ENCODE measurements at places on chromosomes 6 and 20. TPM values are rescaled to one million over a fixed set of nuclear protein-coding genes. Genes with fewer than 3 reads are reported as not detected.
A peak's percentile ranks its signal among the peaks of the same experiment; 100 is the strongest.

The SLC22A2 gene
- polyA plus RNA-seq: not detected

The PET117 gene
- polyA plus RNA-seq: 29.9 TPM

The ADAM33 gene
- polyA plus RNA-seq: not detected

The CASS4 gene
- 0.46 TPM for polyA plus RNA-seq

The SLC17A2 gene
- not detected for polyA plus RNA-seq

GRCh38 chr20:10300582-10301446 lies 82.2 kb downstream of the SNAP25 start:
- no peak for DNase-seq

GRCh38 chr20:46400253-46400652 lies 6.2 kb downstream of the ELMO2 start:
- DNase-seq: no peak

GRCh38 chr20:42212391-42212790 lies 594.2 kb upstream of the CHD6 start:
- DNase-seq: no peak

- no peak for DNase-seq
Observed at GRCh38 chr6:129940454-129941195, 77.8 kb upstream of the L3MBTL3 start.

DNA sequence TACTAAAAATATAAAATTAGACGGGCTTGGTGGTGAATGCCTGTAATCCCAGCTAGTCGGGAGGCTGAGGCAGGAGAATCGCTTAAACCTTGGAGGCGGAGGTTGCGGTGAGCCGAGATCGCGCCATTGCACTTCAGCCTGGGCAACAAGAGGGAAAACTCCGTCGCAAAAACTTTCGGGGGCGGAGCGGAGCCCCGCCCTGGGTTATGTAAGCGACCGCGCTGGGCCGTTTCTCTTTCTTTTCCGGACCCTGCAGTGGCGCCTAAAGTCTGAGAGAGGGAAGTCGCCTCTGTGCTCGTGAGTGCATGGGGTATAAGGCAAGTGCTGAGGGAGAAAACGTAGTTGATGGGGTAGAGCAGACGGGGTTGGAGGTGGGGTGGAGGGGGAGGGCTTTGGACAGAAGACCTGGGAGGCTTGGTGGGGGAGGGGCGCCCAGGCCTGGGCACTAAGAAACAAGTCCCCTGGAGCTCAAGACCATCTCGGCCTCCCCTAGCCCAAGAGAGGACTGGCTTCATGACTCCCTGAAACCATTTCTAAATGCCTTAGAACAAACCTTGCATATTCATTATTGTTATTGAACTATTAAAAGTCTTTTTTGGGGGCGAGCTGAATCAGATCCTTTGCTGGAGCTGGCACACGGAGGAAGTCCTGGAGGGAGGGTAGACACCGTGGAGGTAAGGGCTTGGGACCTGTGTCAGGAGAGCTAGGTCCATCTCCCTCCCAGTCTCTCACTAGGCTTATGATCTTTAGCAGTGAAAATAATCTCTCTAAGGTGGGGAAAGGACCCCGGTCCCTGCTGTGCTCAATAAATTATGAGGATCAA lies 2.7 kb upstream of the MICA start:
- DNase-seq: peak; percentile 69

DNA sequence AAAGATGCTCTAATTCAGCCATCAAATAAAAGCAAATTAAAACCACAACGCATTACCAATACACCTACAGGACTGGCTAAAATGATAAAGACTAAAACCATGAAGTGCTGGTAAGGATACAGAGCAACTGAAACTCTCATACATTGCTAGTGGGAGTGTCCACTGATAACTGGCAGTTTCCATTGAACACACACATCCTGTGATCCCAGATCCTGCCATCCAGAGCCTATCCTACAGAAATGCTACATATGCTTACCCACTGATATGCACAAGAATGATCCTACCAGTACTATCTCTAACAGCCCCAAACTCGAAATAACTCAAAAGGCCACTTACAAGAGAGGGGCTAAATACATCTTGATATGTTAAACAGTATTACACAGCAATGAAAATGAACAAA lies 81.0 kb downstream of the FYN start:
- DNase-seq: no peak

DNA sequence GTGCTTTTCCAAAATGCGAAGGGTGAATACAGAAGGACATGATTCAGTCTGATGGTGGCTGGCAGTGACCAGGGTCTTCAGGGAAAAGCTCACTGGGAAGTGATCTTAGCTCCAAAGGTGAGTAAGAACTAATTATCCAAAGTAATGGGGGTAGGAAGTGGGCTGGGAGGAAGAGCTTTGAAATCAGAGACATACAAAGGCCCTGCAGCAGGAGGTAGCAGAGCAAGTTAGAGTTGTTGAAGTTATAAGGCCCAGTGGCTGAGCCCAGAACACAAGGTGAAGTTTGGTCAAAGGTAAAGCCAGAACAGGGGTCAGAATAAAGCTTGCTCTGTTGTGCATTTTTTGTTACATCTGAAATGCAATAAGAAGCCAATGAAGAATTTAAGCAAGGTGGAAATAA lies 81.2 kb downstream of the PLCB1 start:
- no peak for DNase-seq

GRCh38 chr6:131199568-131200272 lies 64.5 kb downstream of the AKAP7 start:
- DNase-seq: peak; percentile 75

GRCh38 chr20:63848003-63848911 lies 13.0 kb upstream of the ABHD16B start:
- DNase-seq: no peak

- no peak for DNase-seq
Observed at GRCh38 chr20:35711588-35712209, 12.5 kb downstream of the ROMO1 start.

GRCh38 chr20:48058611-48059559 lies 273.6 kb upstream of the SULF2 start:
- DNase-seq: no peak

GRCh38 chr6:139109558-139109957 lies 25.3 kb upstream of the HECA start:
- no peak for DNase-seq

DNA sequence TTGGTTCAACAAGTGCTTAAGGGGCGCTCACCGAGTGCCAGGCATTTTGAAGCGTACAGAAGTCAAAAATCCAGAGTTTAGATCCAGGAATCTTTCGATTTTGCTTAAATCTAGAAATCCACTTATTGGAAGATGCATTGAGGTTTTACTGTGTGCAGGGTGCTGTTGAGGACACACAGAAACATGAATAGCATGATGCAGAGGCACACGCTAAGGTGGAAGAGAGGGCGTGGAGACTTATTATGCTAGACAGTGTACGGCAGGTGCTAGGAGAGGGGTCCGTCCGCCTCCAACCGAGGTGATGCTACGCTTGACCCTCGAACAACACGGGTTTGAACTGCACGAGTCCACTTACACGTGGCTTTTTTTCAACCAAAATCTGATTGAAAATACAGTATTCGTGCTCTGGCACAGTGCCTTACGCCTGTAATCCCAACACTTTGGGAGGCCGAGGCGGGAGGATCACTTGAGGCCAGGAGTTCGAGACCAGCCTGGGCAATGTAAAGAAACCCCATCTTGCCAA lies 1.0 kb upstream of the KIF13A start:
- no peak for DNase-seq
